Motor neuron (in vitro differentiated cells): ENCODE measurements at places on chromosomes 12 and 14.

- ATAC-seq: no peak
Observed at GRCh38 chr12:109016016-109016415, 4.9 kb downstream of the SVOP start.

GRCh38 chr14:79510659-79511058 is 700.6 kb downstream of the DIO2 start:
- no peak for ATAC-seq

- ATAC-seq: no peak
Observed at GRCh38 chr12:47488888-47489287, 216.9 kb downstream of the RPAP3 start.

DNA sequence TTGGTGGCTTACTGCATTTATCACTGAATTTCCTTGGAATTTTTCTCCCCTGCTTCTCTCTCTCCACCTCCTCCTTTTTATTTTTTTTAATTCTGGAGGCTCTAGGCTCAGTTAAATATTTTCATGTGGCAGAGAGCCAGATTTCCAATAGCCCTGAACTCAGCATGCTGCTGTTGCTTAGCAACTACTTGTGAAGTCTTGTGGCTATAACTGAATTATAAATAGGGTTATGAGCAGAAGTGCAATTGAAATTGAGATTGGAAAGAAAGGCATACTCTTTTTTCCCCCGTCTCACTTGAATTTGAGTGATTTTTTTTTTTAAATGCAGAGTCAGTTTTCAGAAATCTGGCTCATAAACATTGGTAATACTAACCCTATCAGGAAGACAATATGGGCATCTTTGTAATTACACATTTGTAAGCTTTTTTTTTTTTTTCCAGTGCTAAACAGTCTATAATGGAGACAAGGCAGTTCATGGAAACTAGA is 38.3 kb downstream of the ATF7IP start:
- peak; percentile 96 for ATAC-seq

GRCh38 chr14:37622231-37622923 is 26.9 kb downstream of the TTC6 start:
- peak; percentile 33 for ATAC-seq
